ENCODE measurements at places on chromosomes 2 and 18.

GRCh38 chr2:115083711-115084110 lies 641.3 kb downstream of the DPP10 start:
- DNase-seq = no peak

DNA sequence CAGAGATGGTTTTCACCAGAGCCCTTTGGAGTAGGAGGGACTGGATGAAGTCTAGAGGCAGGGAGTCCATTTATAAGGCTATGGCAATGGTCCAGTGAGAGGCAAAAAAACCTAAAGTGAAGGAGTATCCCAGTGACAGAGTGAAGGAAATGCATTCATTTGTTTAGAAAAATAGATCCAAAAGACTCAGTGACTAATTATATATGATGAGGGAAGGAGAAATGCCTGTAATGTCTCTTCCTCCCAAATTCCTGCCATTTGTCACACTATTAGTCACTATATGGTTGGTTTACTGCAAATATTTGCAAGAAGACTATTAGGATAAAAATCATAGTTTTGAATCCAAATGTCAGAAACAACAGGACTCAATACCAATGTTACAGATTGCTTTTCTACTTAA lies 104.2 kb downstream of the ZNF521 start:
- DNase-seq = no peak

DNA sequence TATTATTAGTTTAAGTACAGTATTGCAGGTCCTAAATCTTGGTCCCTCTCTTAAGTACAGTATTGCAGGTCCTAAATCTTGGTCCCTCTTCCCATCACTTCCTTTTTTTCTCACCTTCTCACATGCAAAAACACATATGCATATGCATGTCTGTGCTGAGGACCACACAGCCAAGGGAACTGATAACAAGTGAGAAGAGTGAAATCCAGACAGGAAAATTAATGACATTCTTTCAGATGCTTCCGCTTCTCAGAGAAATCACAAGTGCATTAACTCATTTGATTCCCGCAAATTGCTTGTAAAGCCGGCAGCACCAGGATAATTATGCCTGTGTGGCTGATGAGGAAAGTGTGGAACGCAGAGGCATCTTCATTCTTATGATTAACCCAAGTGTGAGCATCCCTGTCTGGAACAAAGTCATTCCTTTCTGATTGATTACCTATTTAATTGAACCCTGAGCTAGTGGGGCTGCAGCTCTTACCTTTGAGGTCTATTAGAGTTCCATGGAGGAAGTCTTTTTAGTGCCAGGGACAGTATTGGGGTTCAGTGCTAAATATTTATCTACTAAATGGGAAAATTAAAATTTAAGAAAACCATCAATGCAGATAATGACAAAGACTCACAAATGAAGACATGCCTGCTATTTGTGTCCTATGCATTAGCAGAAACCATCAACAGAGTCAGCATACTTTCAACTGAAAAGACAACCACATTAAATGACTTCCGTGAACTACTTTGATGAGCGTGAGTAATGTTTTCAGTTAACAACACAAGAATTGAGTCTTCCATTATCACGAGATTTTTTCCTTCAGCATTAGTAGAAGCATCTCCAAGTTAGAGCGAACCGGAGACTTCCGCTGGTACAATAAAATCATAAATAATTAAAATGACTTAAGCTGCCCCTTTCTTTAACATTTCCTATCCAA lies 220.4 kb upstream of the SLC35G4 start:
- no peak for DNase-seq

GRCh38 chr2:215967590-215968378 lies 45.6 kb downstream of the MREG start:
- DNase-seq = no peak
